Activated naive CD4-positive, alpha-beta T cell treated with anti-CD3 and anti-CD28 coated beads for 36 hours (primary cell): ENCODE measurements at places on chromosomes 5 and 9. TPM values are rescaled to one million over a fixed set of nuclear protein-coding genes. Genes with fewer than 3 reads are reported as not detected.
A peak's percentile ranks its signal among the peaks of the same experiment; 100 is the strongest.

Gene PRRT1B
- total RNA-seq = not detected

DNA sequence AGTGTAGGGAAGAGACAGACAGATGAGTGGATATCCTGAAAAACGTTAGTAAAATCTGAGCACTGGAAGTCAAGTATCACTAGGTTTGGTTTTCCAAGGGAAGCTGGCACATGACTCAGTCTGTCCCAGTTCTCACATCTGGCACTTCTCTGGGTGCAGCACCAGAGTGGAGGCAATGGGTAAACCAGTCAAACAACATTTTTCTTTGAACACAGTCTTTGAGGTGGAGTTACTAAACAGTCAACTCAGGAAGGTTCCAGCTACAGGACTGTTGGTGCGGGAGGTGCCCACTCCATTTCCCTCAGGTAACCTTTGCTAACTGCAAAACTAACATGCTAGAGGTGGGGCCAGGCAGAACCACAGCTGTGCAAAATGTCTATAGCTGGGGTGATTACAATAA lies 301.4 kb upstream of the RFX3 start:
- DNase-seq = no peak

DNA sequence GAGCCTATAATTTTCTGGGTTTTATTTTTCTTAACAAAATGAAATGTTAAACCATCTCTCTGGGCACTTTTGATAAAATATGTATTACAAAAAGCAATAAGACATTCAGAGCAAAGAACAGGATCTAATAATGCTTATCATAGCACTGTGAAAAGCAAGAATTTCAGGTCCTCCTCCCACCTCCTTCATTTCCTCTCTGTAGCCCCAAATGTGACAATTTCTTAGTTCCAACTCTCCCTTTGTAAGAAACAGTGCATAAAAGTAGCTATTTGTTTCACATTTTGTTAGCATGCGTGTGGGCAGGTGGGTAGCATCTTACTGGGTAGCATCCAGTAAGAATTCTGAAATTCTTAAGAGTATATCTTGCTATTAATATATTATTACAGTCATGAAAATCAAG lies 130.9 kb upstream of the RASA1 start:
- DNase-seq = no peak

GRCh38 chr9:130770679-130771442 lies 64.2 kb upstream of the ABL1 start:
- peak; percentile 23 for DNase-seq

GRCh38 chr5:174235221-174236011 lies 189.9 kb downstream of the NSG2 start:
- DNase-seq = no peak

- DNase-seq = no peak
Observed at GRCh38 chr5:22844636-22845035, 8.5 kb downstream of the CDH12 start.

Gene DBH
- total RNA-seq = not detected

GRCh38 chr5:15300141-15300540 lies 199.8 kb upstream of the FBXL7 start:
- no peak for DNase-seq

Gene C9orf153
- 0.31 TPM for total RNA-seq

DNA sequence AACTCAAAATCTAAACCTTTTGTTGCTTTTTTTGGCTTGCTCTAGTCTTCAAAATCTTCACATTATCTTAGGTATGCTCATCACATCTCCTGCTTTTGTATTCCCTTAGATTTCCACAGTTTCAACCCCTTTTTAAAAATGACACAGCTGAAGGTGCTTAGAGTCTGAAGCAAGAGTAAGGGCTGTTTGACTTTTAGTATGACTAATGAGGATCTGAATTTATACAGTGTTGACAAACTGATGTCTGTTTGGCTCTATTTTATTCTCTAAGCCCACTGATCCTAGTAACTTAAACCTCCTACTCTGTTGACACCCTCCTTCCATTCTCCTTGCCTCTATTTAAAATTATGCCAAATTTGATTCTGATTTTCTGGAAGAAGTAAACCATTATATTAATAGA lies 200.1 kb downstream of the MCTP1 start:
- no peak for DNase-seq

- DNase-seq = no peak
Observed at GRCh38 chr9:106487266-106487665, 375.7 kb upstream of the ZNF462 start.
